ENCODE measurements at places on chromosomes 2 and 18.

DNA sequence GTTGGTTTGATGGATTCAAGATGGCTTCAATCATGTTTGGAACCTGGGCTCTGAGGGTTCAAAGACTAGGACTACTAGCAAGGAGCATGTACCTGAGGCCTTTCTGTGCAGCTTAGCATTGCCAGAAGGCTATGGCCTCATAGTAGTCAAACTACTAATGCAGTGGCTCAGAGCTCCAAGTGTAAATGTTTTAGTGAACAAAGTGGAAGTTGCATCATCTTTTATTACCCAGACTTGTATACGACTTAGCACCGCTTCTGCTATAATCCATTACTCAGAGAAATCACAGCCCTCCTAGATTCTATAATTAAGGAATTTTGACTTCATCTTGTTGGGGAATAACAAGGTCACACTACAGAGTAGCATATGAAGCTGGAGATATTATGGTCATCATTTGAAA, 210.5 kb downstream of the ERBB4 start:
- H3K27me3 ChIP-seq, result no peaks in the 10 kb centered on the region
- no peak overlapping the region for H3K4me3 ChIP-seq
- H3K36me3 ChIP-seq, result no peaks in the 10 kb centered on the region
- no peaks in the 10 kb centered on the region for H3K4me1 ChIP-seq
- DNase-seq, result no peak

GRCh38 chr18:2653467-2653866, 2.1 kb upstream of the SMCHD1 start:
- DNase-seq, result no peak
- no peak overlapping the region for H3K27ac ChIP-seq
- no peaks in the 10 kb centered on the region for H3K36me3 ChIP-seq

DNA sequence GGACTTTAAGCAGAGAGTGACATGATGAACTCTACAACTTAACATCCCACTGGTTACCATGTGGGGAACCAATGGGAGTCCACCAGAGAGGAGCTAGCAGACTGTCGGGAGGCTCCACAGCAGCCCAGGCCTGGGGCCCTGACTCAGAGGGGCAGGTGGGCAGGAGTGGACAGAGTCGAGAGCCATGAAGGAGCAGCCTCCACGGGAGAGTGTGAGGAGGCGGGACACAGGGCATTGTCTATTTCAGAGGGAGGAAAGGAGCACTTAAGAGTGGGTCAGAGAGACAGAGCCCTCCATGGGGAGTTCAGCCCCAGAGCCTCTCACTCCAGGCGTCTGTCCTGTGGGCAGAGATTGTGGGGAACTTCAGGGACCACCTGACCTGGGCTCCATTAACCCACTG, 118.7 kb downstream of the CYP26B1 start:
- DNase-seq, result no peak
- H3K27me3 ChIP-seq, result no peaks in the 10 kb centered on the region
- no peak overlapping the region for H3K27ac ChIP-seq

GRCh38 chr2:55779459-55780421, 86.1 kb upstream of the PNPT1 start:
- no peaks in the 10 kb centered on the region for H3K27me3 ChIP-seq
- H3K36me3 ChIP-seq, result no peaks in the 10 kb centered on the region
- DNase-seq, result no peak
- H3K4me1 ChIP-seq, result no peaks in the 10 kb centered on the region
- H3K4me3 ChIP-seq, result no peak overlapping the region

DNA sequence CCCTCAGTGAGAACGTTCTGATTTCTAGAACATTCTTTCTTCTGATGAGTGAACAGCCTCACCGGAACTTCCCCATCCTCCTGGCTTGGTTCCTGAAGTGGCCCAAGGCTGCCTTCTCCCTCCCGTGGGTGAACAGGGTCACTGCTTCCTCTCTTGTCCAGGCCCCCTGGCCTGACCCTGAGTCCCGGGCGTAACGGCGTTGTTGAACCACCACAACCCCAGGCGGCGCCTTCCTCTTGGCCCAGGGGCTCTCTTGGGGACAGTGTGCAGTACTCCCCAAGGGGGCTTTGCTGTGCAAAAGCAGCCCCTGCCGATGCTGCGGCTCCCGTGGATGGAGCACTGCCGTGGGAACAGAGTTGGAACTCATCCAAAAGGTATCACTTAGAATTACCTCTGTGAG, 147.2 kb downstream of the TSN start:
- no peak for DNase-seq
- no peak overlapping the region for H3K27ac ChIP-seq
- H3K4me1 ChIP-seq, result no peaks in the 10 kb centered on the region
- no peaks in the 10 kb centered on the region for H3K36me3 ChIP-seq

GRCh38 chr18:9696701-9697100, 11.4 kb upstream of the RAB31 start:
- no peak for DNase-seq
- H3K27ac ChIP-seq, result no peak overlapping the region
- no peak overlapping the region for H3K4me3 ChIP-seq
- H3K27me3 ChIP-seq, result no peaks in the 10 kb centered on the region
- H3K36me3 ChIP-seq, result no peaks in the 10 kb centered on the region
- H3K4me1 ChIP-seq, result peaks cover 18% of the 10 kb centered on the region
